ENCODE measurements at places on chromosomes 2 and 18.

GRCh38 chr2:234858790-234859329 lies 93.0 kb upstream of the SH3BP4 start:
- DNase-seq, result no peak

GRCh38 chr18:32238635-32239268 lies 48.9 kb downstream of the MEP1B start:
- DNase-seq, result no peak

DNA sequence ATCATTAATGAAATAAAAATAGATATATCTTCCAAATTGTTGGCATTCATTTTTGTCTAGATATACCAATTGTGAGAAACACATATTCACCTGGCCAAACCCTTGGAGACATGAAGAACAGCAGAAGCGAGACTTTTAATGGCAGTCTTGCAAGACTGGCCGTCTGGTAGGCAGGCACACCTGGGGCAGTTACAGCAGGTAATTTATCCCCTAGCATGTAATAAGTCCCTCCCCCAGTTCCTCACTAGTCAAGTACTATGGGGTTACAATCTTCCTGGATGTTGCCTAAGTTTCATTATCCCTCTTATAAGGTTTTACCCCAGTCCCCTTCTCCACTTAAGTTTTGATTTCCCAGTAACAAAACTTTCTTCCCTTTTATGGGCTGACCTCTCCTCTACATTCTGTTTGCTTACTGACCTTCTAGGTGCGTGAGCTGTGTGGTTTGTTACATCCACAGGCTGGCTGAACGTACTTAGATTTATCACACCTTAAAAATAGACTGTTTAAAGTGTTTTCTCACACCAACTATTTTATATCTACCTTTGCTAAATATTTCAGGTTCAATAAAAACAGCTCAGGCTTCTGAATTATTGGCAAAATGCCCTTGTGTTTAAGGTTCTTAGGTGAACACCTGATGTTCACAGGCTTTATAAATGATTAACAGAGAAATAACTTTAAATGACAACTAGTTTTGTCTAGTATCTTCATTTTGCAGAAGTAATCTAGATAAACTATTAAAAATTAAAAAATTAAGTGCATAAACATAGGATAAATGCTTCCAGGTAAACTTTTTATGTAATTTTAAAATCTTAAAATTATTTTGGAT lies 365.0 kb upstream of the TFPI start:
- no peak for DNase-seq

- DNase-seq, result no peak
Measured at GRCh38 chr18:906416-907114, 1.9 kb downstream of the ADCYAP1 start.

GRCh38 chr2:117875786-117876185 lies 61.3 kb downstream of the DDX18 start:
- DNase-seq, result no peak

- DNase-seq, result no peak
Measured at GRCh38 chr2:51071191-51071590, 39.3 kb upstream of the NRXN1 start.

- DNase-seq, result no peak
Measured at GRCh38 chr18:8794156-8794933, 89.0 kb downstream of the MTCL1 start.

GRCh38 chr2:222424729-222425671 lies 657 bp downstream of the SGPP2 start:
- DNase-seq, result peak; percentile 39

DNA sequence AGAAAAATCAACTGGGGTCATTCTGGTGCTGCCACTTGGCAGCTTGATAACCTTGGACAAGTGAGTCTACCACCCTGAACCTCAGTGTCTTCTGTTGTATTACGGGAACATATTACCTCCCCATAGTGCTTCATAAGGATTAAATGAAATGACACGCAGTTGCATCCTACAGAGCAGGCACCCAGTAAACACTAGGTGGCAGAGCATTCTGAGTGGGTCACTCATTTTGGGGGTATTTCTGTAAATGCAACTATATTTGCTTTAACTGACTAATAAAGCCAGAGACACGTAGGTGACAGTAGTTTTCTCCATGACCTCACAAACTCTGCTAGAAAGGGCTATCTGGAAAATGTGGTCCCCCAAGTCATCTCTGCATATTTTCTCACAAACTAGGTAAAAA lies 4.7 kb downstream of the CD226 start:
- peak; percentile 50 for DNase-seq

GRCh38 chr2:85230679-85231467 lies 96.9 kb downstream of the TGOLN2 start:
- no peak for DNase-seq

DNA sequence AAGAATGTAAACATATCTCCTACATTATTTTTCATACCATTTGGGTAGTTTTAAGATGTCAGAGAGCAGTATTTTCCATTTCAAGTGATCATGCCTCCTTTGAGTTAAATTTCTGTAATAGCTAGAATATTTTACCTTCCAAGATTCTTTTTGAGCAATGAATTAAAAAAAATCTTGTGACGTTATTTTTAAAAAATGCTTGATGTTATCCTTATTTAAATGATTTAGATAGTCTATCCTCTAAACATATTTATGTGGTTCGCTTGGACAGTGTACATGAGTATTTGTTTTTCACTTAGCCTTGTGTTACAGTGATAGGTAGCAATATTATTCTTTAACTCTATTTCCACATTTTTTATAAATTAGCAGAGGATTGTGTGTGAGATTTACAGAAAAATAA lies 639.2 kb upstream of the CDH2 start:
- DNase-seq, result no peak

DNA sequence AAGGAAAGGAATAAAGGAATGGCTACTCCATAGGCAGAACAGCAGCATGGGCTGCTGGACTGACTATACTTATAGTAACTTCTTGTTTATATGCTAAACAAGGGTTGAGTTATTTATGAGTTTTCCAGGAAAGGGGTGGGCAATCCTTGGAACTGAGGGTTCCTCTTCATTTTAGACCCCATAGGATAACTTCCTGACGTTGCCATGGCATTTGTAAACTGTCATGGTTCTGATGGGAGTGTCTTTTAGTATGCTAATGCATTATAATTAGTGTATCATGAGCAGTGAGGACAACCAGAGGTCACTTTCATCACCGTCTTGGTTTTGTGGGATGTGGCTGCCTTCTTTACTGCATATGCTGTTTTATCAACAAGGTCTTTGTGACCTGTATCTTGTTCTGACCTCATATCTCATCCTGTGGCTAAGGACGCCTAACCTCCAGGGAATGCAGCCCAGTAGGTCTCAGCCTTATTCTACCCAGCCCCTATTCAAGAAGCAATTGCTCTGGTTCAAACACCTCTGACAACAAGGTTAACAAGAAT lies 98.6 kb upstream of the CABLES1 start:
- no peak for DNase-seq

DNA sequence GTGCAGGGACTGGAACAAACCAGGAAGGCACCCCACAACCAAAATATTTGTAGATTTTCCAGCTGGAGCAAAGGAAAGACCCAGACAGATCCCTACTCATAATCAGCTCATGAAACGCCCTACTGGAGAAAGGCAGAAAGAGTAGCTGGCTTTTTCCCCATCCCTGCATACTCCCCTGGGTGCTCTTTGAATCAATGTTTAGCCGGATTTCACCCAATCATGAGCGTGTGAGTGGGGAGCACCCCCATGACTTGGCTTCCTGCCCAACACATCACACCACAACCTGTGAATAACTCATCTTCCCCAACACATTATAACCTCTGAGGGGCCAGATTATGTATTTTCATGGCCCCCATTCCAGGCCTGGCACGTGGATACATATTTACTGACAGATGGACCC lies 35.1 kb upstream of the SLC14A1 start:
- peak; percentile 60 for DNase-seq

GRCh38 chr2:118223511-118223991 lies 135.3 kb downstream of the INSIG2 start:
- no peak for DNase-seq

- no peak for DNase-seq
Measured at GRCh38 chr18:79367480-79367879, 28.2 kb upstream of the NFATC1 start.

All from activated naive CD4-positive, alpha-beta T cell treated with Interleukin-2 at 50 U/mL for 16 hours (primary cell).